ENCODE measurements at places on chromosomes 3 and 15.

GRCh38 chr3:169264711-169265110, 398.8 kb downstream of the MECOM start:
- DNase-seq, result no peak

GRCh38 chr3:190517687-190518086, 3.8 kb downstream of the IL1RAP start:
- no peak for DNase-seq

DNA sequence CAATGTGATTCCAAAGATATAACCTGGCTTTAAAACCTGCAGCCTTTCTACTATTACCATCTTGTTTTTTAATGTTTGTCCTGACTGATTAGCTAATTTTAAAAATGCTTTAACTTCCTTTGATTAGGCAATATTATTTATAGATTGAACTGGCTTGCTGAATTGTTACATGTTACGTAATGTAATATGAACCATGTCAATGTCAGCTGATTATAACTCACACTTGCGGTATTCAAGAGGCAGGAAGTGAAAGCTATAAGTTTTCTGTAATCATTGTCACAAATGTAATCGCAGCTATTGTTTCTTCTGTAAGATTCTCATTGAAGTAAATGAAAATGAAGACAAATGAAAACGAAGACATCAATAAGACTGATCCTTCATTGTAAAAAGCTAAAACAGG, 146.8 kb downstream of the ROBO2 start:
- DNase-seq, result no peak

DNA sequence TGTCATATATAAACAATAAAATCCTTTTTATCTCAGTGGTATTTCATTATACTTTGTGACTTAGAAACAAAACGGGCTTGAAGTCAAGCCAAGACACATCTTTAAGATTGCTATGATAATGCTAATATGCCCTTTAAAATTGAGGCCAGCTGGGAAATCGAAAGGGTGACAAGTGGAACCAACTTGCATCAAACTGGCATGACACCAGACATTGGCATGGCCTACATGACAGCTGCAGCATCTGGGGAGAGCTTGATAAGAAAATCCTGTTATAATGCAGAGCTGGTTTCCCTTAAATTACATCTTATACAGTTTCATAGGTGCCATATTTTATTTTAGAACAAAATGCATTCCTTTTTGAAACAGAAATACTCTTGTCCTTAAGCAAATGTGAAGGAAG, 325.2 kb downstream of the ZBBX start:
- DNase-seq, result no peak

- no peak for DNase-seq
These were observed 10.6 kb upstream of the ACAN start for GRCh38 chr15:88792342-88793282.

- DNase-seq, result no peak
These were observed 195.7 kb upstream of the ATP11B start for GRCh38 chr3:182597621-182598041.

GRCh38 chr15:90570643-90571042, 40.9 kb downstream of the CRTC3 start:
- DNase-seq, result no peak

- DNase-seq, result no peak
These were observed 210.8 kb upstream of the SEMA6D start for GRCh38 chr15:47506329-47507100.

DNA sequence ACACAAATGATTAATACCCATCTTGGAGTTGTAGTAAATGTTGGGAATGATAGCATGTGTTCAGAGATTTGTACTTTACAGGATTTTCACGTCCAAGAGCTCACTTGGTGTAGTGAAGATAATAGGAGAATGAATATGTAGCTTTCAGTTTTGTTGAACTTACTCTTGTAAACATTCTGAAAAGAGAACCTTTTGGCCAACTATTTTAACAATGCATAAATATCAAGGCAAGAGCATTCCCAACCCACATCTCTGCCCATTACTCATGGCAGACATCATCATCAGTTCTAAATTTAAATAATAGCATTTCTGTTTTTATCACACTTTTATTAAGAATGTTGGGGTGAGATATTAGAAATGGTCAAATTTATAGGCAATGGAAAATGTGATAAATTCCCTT, 465.2 kb upstream of the TPRG1 start:
- DNase-seq, result no peak
